ENCODE measurements at places on chromosomes 1 and 21. TPM values are rescaled to one million over a fixed set of nuclear protein-coding genes. Genes with fewer than 3 reads are reported as not detected.

- no peak for DNase-seq
These were observed 28.7 kb downstream of the ABCA4 start for GRCh38 chr1:94092210-94092613.

The CYP4Z1 gene
- not detected for total RNA-seq

The MX1 gene
- total RNA-seq: 0.94 TPM

- no peak for DNase-seq
These were observed 1216.1 kb upstream of the NCAM2 start for GRCh38 chr21:19781881-19782652.

The VWA5B1 gene
- not detected for total RNA-seq
